ENCODE measurements at places on chromosomes 6 and 20.

GRCh38 chr6:35485402-35485877 lies 11.4 kb downstream of the TEAD3 start:
- DNase-seq: no peak

GRCh38 chr6:98056955-98057354 lies 773.9 kb upstream of the MMS22L start:
- no peak for DNase-seq

DNA sequence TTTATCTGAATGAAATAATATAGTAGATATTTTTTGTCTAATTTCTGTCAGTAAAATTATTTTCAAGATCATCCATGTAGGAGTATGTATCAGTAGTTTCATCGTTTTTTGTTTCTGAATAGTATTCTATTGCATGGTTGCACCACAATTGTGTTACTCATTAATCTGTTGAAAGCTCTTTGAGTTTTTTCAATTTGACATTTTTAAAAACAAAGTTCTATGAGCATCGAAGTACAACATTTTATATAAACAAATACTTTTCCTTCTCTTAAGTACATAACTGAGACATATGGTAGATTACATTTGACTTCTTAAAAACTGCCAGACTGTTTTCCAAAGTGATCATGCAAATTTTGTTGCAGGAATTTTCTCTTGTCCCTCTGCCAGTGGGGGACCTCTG lies 1113.1 kb upstream of the CITED2 start:
- no peak for DNase-seq

DNA sequence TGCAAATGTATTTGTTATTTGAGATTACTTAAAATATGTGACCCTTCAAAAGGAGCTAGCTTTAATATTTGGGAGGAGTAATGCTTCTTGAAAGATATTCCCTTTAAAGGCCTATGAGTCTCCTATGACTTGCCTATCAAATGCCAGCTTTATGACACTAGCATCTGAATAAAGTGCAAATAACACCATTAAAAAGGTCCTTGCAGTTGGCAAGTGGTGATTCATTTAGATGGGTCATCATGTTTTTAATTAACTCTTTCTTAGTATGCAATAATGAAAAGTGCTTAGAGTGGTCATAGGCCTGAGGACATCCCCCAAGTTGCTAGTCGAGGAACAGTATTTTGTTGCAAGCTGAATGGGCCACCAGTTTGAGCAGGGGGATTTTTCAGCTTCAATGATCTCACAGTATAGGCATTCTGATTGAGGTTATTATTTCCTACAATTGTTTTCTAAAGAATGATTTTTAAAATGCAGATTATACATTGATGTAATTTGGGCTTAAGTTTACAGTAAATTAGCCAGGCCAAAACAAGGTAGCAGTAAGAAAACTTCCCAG lies 3.7 kb upstream of the CD2AP start:
- no peak for DNase-seq

DNA sequence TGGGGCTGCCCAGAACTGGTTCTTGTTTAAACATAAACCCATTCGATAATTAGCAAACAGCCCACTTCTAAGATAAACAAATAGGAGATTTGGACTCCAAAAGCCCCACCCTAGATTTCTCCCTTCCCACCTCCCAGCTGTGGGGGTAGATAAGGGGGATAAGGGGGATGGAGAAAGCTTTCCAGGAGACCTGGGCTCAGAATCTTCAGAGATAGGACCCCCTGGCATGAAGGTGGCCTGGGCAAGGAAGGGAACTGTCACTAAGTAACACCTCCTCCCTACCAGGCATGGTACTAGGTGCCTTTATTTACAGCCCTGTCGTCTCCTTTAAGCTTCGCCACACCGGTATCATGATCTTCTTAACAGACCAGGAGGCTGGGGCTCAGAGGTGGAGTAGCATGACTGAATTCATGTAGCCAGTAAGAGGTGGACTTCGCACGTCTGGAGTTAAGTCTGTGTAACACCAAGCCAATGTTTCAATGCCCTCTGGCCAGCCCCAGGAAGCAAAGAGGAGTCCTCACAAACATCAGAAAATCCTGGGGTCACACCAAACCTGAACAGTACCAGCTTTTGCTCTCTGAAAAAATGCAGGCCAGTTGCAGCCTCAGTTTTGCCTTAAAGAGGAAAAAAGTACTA lies 4.6 kb downstream of the SDC4 start:
- peak; percentile 26 for DNase-seq

DNA sequence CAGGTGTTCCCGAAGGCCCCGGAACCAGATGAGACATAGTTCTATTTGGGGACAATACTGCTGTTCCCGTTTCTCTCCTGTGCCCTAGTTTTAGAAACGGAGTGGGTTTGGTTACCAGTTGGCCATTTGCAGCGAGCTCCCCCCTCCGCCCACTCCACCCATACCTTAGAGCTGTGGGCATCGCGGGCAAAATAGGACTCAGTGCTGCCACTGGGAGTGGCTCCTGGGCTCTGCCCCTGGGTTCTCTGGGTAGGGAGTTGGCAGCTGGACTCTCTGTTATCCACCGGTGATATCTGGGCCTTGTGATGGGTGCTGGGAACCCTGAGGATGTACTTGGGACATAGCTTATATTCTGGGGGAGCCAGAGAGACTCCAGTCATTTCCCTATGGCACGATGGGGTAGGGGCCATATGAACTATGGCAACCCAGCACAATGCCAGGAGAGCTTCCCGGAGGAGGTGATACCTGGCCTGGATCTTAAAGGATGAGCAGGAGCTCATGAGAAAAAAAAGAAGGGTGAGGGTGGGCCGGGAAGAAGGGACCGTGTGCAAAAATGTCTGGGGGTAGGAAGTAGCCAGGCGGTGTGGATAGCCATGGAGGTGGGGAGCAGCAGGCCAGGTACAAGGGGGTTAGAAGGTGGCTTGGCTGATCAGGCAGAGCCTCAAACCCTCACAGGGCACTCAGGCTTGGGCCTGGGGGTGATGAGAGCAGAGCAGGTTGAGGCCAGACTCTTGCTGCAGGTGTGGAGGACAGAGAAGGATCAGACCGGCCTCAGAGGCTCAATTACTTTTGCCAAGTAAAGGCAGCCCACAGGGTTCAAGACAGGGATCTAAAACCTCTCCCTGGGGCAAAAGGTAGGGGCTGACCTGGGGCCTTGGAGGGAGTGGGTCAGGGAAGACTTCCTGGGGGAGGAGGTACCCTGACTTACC lies 9.6 kb downstream of the SRC start:
- no peak for DNase-seq

- no peak for DNase-seq
These were observed 7.4 kb downstream of the SENP6 start for GRCh38 chr6:75608956-75609533.

- DNase-seq: no peak
These were observed 10.5 kb upstream of the CLDN20 start for GRCh38 chr6:155253337-155253736.

DNA sequence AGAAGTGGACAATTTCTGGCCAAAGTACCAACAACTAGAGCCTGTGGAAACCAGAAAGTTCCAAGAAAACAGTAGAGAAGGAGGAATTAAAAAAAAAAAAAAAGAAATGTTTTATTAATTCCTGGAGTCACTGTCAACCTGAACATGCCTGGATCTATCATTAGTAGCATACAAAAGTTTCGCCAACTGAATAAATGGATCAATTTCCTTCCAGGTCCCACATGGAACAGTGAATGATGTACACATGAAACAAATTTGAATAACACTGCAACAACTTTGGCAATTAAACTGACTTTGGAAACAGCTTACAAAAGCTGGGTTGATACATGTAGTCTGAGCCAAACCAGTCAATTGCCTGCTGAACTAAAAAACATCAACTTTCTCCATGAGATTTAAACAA lies 90.0 kb upstream of the HMGCLL1 start:
- no peak for DNase-seq

GRCh38 chr6:35585658-35586057 lies 73.0 kb upstream of the TULP1 start:
- DNase-seq: no peak

DNA sequence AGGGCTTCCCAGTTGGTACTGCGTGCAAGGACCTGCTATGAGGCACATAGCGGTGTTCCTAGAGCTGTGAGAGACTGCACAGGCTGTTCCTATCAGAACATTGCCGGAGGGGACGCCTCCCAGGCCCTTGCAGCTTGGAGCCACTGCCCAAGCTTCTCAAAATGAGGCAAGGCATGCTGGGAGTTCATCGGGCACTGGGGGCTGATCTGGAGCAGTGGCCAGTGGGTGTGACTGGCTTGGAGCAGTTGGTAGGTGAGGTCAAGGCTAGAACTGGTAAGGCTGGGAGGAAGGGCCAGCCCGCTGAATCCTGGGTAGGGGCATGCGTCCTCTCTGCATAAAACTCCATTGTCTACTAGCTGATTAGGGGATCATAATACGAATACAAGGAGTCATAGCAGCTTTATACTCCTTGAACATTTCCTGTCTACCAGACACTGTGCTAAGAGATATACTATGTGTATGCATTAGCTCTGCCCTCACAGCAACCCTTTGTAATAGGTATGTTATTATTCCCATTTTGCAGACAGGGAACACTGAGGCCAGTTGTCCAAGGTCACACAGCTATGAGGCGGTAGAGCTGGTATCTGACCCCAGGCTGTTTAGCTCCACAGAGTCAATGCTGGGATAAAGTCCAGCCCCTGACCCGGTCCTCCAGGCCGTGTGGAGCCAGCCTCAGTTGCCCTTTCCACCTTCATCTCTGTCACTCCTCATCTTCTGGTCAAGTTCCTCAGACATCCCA lies 53.7 kb downstream of the DLGAP4 start:
- DNase-seq: no peak

DNA sequence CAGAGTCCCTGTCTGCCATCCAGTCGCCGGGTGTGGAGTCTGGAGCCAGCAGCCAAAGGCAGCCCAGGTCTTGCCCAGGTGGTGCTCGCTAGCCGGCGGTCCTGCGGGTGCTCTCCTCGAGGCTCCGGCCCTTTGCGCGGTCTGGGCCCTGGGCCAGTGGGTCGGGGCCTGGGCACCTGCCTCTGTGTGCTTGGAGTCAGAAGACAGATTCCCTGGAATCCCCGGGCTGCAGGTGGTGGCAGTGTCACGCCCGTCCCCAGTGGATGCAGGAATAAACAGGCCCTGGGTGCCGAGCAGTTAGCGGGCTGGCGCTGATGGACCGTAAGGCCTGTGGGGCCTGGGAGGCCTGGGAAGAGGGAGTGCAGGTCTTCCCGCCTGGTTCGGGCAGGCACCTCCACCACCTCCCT lies 5.3 kb downstream of the SS18L1 start:
- DNase-seq: no peak

GRCh38 chr6:97668716-97669115 lies 385.7 kb upstream of the MMS22L start:
- DNase-seq: no peak

- no peak for DNase-seq
These were observed 3.8 kb downstream of the TFEB start for GRCh38 chr6:41731561-41732086.

- DNase-seq: no peak
These were observed 21.5 kb downstream of the SYNJ2 start for GRCh38 chr6:158002951-158003853.

DNA sequence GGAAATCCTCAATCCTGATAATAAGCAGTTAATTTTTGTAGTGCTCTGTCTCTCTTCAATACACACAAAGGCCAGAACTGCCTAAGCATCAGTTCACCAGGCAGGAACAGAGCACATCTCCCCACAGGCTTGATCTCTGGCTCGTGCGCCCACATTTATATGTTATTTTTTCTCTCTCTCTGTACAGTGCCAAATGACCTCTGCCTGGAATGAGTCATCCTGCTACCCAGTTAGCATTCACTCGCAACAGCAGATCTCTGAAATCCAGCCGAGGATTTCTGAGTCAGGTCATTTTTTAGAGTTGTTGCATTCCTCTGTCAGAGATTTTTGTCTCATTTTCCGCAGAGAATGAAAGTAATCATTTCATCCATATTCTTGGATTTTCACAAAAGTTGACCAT lies 107.1 kb downstream of the COL12A1 start:
- no peak for DNase-seq

DNA sequence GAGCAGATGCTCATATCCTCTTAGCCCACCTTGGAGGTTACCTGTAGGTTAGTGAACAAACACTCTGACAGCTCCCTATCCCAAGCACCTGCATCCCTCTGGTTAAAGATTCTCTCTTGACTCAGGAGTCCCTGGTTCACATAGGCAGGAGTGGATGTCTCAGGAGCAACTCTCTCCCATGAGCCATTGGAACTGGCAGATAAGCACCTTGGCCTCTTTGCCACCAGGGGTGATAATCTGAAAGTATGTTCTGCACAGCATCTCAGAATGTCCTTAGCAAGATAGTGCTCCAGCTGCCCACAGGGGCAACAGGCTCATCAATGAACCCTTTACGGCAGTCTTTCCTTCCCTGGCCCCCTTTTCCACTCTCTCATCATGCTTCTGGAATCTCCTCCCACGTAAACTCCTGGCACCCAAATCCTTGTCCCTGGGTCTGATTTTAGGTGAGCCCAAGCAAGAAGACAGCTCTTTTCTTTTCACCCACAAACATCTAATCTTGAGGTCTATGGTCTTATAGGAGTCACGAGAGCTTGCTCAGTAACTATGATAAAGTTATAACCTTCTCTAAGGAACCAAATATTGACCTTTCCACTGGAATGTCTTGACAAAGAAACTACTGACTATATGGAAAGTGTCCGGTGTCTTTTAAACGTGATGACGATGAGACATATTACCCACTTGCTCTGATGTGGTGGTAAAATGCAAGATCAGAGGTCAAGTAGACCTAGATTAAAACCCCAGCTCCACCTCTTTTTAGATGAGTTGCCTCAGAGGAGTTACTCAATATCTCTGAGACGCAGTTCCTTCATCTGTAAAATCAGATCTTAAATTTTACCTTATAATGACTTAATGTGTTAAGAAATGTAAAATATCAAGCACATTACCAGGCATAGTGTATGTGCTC lies 39.8 kb upstream of the ISM1 start:
- no peak for DNase-seq

GRCh38 chr20:41316602-41317545 lies 657 bp downstream of the ZHX3 start:
- peak; percentile 51 for DNase-seq

GRCh38 chr6:132499757-132500156 lies 13.2 kb downstream of the STX7 start:
- no peak for DNase-seq

GRCh38 chr6:23388086-23388783 lies 737.8 kb upstream of the NRSN1 start:
- DNase-seq: no peak

- no peak for DNase-seq
These were observed 6.6 kb downstream of the TRIM15 start for GRCh38 chr6:30169658-30170614.

DNA sequence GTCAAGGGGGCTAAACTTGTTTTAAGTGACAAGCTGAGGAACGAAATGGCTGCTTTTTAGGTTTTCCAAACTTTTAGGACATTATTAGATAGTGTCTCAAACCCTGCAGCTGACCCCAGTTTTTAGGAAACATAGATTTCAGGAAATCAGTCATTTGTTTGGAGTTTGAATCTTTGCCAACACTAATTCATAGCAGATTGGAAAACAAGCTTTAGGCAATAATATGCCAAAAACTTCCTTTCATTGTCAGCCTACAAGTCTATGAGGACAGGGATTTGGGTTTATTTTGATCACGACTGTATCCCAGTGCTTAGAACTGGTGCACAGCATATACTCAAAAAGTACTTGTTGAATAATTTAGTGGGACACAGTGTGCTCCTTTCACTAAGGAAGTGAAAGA lies 123.2 kb downstream of the TINAG start:
- DNase-seq: no peak

Data from NCI-H1092 (cell line).